ENCODE measurements at places on chromosomes 4 and X.
A peak's percentile ranks its signal among the peaks of the same experiment; 100 is the strongest.

- DNase-seq: no peak
Observed at GRCh38 chrX:54419559-54420302, 20.5 kb upstream of the TSR2 start.

GRCh38 chr4:127414951-127415606, 217.7 kb upstream of the INTU start:
- no peak for DNase-seq

- no peak for DNase-seq
Observed at GRCh38 chrX:116357329-116357728, 79.1 kb upstream of the SLC6A14 start.

GRCh38 chr4:55617587-55618197, 18.4 kb downstream of the NMU start:
- DNase-seq: no peak

GRCh38 chr4:102007959-102008425, 217.5 kb downstream of the BANK1 start:
- DNase-seq: no peak

GRCh38 chr4:1217366-1217765, 31.6 kb downstream of the CTBP1 start:
- no peak for DNase-seq

- no peak for DNase-seq
Observed at GRCh38 chrX:140071037-140071436, 105.7 kb upstream of the CXorf66 start.

GRCh38 chrX:12865359-12865758, 1.5 kb upstream of the TLR7 start:
- no peak for DNase-seq

GRCh38 chr4:186723292-186724057, at the start of gene FAT1:
TSS of gene FAT1 (minus strand) at chr4:186723856. CDS start at chr4:186709827, 14,029 bp downstream.
- peak; percentile 78 for DNase-seq

DNA sequence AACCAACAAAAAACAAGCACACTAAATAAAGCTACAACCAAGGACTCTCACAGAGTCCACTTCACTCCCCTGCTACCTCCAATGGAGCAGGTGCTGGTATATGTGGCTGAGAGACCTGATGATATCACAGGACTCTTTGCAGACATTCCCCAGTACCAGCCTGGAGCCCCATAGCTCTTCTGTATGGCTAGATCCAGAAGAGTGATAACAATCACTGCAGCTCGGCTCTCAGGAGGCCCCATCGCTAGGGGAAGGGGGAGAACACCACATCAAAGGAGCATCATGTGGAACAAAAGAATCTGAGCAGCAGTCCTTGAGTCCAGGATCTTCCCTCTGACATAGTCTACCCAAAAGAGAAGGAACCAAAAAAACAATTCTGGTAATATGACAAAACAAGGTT, 237.1 kb upstream of the TLL1 start:
- no peak for DNase-seq

DNA sequence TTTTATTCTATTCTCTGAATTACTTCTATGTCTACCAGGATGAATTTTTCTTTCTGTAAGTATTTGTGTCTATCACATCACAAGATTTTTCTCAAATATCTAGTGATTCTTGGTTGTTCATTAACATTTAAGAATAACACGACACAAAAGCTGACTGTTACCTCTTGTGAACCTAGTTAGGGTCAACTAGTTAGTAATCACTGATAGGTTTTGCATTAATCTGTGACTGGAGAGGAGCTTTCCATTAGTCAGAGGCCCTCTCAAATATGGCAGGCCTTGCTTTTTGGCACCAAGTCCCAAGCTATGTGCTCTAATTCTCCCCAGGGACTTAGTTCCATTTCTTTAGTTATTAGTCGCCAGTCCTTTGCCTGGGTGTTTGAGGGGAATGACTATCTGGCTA, 259.2 kb downstream of the CFAP299 start:
- DNase-seq: no peak

- DNase-seq: no peak
Observed at GRCh38 chr4:55297346-55297745, 48.7 kb upstream of the SRD5A3 start.

DNA sequence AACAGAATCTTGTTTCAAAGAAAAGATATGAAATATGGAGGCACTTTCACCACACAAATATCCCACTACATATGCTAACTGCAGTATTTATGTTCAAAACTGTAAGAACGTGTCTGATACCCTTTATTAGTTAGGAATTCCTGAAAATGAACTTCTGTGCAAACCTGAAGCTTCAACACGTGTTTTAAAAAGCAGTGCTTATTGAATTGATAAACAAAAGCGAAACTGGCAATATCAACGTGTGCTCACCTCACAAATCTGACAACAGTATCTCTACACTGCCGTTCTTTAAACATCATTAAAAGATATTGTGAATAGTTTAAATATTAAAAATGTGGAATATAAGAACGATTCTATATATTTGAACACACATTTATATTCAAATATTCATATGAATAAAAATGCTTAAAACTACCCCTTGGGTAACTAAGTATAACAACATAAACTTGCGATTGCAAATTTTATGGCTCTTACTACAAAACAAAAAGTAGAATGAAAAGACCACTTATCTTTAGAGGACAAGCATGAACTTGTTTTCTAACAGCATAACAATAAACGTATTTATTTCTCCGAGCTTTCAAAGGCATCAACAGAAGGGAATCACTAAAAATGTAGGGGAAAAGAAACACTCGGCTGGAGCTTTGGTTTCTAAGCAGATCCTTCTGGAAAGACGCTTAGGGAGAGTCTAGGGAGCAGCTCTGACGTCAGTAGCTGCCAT, at the start of gene LRP2BP:
TSS of gene LRP2BP (minus strand) at position 687 of the 718 bp plus-strand sequence. CDS start 17,738 bp downstream, outside the sequence.
- DNase-seq: no peak
